ENCODE measurements at places on chromosomes 7 and 10.

DNA sequence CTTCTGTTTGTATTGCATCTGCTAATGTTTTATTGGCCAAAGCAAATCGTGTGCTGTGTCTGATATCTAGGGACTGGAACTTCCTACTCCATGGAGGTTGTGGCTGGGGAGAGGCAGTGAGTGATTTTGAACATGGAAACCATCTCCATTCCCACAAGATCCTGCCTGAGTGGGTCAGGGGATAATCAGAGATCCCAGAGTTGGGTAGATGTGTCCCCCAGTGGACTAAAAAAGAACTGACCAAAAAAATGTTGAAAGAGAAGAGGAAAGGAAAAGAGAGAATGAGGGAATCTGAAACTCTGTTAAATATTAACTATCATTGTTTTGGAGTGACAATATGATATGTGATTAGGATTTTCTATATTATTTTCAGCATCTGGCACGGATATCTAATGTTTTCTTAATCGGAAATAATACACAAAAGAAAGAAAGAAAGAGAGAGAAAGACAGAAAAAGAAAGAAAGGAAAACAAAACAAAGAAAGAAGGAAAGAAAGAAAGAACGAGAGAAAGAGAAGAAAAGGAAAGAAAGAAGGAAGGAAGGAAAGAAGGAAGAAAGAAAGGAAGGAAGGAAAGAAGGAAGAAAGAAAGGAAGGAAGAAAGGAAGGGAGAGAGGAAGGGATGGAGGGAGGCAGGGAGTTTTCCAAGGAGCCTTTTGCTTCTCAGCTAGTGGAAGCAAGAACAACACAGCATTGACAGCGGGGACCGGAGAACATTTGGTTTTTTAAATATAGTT lies 638.5 kb downstream of the CCSER2 start:
- DNase-seq: no peak

- no peak for DNase-seq
Measured at GRCh38 chr10:80280071-80280800, 9.2 kb downstream of the MAT1A start.

- no peak for DNase-seq
Measured at GRCh38 chr10:4512671-4513240, 313.3 kb upstream of the AKR1E2 start.

- DNase-seq: no peak
Measured at GRCh38 chr10:70899096-70899495, 10.7 kb upstream of the PCBD1 start.

GRCh38 chr10:49294731-49295130 lies 4.2 kb upstream of the C10orf71 start:
- no peak for DNase-seq

DNA sequence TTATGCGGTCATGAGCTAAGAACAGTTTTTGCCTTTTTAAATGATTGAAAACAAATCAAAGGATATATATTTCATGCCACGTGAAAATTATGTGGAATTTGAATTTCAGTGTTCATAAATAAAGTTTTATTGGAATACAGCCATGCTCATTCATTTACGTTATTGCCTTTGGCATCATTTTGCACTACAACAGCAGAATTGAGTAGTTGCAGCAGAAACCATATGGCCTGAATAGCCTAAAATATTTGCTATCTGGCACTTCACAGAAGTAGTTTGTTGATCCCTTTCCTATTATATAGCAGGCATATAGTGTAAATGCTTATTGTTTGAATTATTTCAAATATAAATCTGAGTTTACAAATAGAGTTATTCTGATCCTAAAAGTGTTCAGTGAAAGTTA lies 59.7 kb downstream of the AUTS2 start:
- DNase-seq: no peak

GRCh38 chr10:68759223-68759863 lies 38.3 kb downstream of the CCAR1 start:
- no peak for DNase-seq

DNA sequence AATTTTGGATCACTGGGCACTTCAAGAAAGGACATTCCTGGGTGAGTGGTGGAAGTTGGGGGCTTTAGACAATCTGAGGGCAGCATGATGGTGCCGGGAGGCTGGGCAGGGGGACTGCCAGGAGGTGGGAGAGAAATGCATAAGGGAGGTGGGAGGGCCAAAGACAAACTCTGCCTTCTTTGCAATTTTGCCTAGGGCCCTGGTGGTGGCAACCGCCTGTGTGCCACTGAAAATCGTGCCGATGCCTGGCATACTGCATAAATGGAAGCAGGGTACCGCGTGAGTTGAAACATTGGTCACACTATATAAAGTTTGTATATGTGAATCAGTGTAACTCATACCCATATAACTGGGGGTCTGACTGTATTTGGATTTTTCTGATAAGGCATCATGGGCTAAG lies 3.3 kb downstream of the LUC7L2 start:
- no peak for DNase-seq

DNA sequence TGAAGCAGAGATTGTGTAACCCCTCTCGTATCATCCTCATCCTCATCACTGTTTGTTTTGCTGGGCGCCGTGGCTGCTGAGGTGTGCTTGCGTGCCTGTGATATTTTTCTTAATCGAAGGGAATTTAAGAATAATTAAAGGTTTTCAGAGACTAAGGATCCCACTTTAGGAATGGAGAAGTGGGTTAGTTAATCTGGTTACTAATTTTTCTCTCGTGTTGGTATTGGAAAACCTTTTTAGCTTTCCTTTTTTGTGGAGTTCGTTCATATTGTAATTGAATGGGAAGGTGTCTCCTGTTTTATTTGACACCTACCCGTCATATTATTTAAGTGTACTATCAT lies 1.3 kb downstream of the UBN2 start:
- DNase-seq: no peak

Data from thoracic aorta (tissue), 2 donors.